ENCODE measurements at places on chromosomes 11 and 22.

GRCh38 chr11:77557553-77557952 is 32.2 kb upstream of the AQP11 start:
- no peak for DNase-seq

- no peak for DNase-seq
Observed at GRCh38 chr22:38655519-38656255, 505 bp downstream of the FAM227A start.

DNA sequence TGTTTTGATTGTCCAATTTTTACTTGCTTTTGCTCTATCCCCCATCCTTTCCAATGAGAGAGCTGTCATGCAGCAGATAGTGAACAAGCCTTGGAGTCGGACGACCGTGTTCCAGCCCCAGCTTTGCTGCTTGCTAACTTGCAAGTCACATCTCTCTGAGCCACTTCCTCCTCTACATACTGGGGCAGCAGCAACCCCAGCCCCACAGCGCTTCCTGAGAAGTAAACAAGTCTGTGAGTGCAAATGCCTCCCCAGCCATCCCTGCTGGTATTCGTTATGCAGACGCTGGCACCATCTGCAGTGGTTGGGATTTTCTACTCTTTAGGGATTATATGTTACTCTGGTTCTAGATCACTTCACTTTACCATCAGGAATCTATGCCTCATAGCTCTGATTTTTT is 35.0 kb downstream of the TPBGL start:
- peak; percentile 81 for DNase-seq

DNA sequence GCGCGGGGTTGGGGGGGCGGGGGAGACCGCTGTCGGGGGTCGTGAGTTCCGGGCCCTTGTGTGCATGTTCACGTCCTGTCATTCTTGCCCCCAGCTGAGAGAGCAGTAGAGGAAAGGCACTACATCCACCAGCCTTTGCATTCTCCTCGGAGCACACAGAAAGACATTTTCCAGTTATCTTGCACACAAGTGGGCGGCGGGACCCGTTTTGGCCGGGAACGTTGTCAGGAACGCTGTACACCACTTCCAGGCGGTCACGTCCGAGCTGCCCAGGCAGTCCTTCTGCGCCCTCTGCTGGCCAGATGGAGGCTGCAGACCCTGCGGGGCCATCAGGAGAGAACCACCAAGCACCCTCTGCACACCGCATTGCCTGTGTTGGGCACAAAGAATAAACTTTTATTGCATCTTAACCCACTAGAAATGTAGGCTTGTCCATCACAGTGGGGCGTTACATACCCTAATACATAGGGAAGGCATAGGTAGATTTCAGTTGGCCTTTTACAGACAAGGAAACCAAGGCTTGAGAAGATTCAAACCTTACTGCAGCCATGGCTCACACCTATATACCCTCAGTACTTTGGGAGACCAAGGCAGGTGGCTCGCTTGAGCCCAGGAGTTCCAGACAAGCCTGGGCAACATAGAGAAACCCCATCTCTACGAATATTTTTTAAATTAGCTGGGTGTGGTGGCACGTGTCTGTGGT is 2.8 kb upstream of the CDKN1C start:
- DNase-seq = peak; percentile 96

GRCh38 chr22:49300951-49301397 is 526.7 kb downstream of the BRD1 start:
- DNase-seq = peak; percentile 16

GRCh38 chr11:119537306-119538253 is 114.6 kb upstream of the THY1 start:
- no peak for DNase-seq

GRCh38 chr22:42644422-42645340 is 4.3 kb upstream of the ATP5MGL start:
- DNase-seq = no peak
